ENCODE measurements at places on chromosomes 5 and 9. TPM values are rescaled to one million over a fixed set of nuclear protein-coding genes. Genes with fewer than 3 reads are reported as not detected.

Gene EGFL7
- 105 TPM for total RNA-seq

Gene TMEM171
- 0.32 TPM for total RNA-seq

DNA sequence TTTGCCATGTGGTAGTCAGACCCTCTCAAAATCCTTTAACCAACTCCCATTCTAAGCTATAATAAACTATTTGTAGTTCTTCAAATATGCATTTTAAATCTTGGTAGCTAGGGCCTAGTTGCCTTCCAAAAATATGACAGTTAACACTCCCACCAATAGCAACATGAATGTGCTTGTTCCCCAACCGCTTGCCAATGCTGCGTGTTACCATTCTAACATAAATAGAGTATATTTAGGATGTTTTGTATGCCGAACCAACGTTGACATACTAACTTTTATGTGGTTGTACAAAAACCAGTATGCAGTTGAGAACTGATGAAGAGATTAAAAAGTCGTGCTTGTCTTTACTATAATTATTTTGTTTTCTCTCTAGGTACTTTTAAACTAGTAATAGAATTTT, 9.0 kb downstream of the UBE2B start:
- DNase-seq: no peak

GRCh38 chr9:35816708-35817107, 1.9 kb upstream of the HINT2 start:
- DNase-seq: no peak

DNA sequence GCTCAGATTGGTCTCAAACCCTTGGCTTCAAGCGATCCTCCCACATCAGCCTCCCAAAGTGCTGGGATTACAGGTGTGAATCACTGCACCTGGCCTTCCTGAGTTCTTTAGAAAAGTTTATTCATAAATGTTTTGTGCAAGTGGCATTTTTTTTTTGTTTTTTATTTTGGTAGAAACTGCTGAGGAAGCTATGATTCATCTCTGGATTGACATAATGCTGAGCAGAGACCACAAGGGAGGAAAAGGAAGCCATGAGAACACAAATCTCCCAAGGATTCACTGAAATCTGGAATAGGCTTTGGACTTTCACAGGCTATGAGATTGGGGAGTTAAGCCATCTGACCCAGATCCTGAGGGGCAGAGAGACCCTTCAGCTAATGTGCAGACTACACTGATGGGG, 3.4 kb upstream of the SLC46A2 start:
- no peak for DNase-seq

DNA sequence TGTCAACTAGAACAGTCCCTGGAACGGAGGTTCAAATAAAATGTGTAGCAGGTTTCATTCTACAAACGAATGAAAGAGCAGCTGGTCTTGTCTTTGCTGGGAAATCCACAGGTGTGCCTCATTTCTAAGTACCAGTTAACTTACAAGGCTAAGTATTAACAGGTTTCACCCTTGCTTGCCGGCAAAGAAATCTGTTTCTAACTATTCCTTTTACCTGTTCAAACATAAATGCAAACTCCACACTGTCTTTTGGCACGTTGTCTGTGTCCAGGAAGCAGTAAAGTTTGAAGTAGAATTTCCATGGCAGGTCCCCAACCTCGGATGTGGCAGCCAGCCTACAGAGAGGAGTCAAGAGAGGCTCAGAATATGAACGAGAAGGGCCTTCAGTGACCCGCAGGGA, 54.4 kb upstream of the RETREG1 start:
- no peak for DNase-seq

DNA sequence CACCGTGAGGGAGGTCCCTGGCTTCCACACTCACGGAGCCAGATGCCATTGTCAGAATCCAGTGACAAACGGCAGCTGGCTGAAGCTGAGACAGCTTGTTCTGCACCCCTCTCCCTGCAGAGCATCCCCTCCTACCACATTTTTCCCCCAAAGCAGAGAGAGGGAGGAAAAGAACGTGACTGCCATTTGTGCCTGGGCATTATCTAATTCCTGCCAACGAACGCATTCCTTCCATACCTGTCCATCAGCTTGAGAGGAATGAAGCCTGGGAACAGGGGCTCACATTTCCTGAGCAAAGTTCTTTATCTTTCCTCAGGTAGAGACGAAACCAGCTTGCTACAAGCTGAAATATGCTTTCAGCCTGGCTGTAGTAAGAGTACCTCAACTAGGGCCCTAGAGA, 175.4 kb downstream of the SLIT3 start:
- no peak for DNase-seq

DNA sequence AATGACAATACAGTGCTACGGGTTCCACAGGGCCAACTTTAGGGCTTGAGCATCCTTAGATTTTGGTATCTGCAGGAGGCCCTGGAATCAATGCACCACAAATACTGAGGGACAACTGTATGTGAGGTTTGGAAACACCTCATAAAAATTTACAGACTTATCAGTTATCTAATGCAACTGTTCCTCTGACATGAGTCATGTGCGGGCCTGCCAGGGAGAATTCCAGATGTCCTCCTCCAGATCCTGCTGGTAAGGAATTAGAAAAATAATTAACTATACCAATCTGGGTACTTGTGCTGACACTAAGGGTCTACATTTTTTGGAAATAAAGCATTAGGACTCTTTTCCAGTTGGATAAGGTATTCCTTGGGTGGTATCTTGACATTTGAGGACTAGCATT, 333.3 kb downstream of the ARRDC3 start:
- no peak for DNase-seq
